MCF 10A (cell line): ENCODE measurements at places on chromosomes 12 and 14. TPM values are rescaled to one million over a fixed set of nuclear protein-coding genes. Genes with fewer than 3 reads are reported as not detected.

Gene MIP
- total RNA-seq, result not detected in 2 replicates

Gene SMOC1
- total RNA-seq, result 22.9 and 23.6 TPM in 2 replicates

Gene PTPRQ
- total RNA-seq, result not detected in 2 replicates

Gene CELA1
- total RNA-seq, result not detected in 2 replicates

Gene RDH16
- total RNA-seq, result 0.10 and 0.16 TPM in 2 replicates

Gene OR10AD1
- not detected in 2 replicates for total RNA-seq

Gene OAS2
- 0.33 and 0.71 TPM in 2 replicates for total RNA-seq

Gene FOXG1
- not detected in 2 replicates for total RNA-seq

Gene NPFF
- not detected in 2 replicates for total RNA-seq

Gene IL22
- total RNA-seq, result not detected in 2 replicates

Gene MYO1H
- total RNA-seq, result not detected in 2 replicates

Gene MARCHF9
- total RNA-seq, result 8.7 and 12.5 TPM in 2 replicates
